CD4-positive, alpha-beta memory T cell (primary cell): ENCODE measurements at places on chromosomes 3 and 15.

DNA sequence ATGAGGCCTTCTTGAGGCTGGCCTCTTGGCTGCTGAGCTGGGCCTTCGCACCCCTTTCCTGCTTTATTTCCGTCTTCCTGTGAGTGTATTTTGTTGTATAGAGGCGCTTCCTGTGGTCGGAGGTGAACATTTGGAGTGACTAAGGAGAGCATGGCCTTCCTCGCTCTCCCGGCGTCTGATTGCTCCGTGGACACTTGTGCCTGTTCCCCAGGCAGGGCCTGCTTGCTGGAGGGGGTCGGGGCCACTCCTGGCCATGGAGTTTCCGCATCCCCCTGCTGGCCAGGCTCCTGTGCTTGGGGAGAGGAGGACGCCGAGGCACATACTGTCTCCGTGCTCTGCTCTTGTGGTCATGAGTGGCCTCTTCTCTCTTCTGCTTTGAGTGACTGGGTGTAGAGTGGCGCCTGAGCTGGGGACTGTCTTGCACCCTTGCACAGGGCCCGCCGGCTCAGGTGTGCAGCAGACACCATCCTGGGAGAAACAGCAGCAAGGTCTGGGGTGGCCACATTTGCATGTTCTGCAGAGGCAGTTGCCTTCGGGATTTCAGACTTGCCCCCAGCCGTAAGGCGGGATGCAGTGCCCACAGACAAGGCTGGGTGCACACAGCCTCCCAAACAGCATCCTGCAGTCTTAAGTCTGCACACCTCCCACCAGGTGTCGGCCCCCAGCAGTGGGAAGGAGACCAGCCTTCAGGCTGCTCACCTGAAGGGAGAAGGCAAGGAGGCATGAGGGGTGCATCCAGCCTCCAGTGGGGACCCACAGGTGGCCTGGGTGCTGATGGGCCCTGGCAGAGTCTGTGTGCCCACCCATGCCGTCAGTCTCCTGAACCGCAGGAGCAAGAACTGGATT, 16.4 kb downstream of the KLF13 start:
- no peaks in the 10 kb centered on the region for H3K27me3 ChIP-seq
- DNase-seq, result no peak
- peak overlapping the region; percentile 74 for H3K27ac ChIP-seq

DNA sequence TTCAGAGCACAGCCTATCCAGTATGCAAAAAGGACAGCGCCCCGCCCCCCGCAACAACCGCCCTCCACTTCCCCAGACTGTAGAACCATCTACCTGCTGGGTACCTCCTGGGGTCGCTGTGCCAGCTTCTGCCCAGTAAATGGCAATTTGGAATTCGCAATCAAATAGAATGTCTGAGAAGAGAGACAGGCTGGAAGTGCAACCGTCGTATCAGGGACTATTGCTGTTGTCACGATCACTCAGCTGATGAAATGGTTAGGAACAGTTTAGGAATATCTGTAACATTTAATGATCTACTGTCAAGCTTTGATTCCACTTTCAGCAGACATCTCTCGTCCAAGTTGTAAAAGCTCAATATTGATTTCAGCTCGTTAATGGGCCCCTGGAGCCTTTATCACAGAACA, 13.3 kb upstream of the PARL start:
- no peaks in the 10 kb centered on the region for H3K4me1 ChIP-seq
- no peak for DNase-seq
- H3K27ac ChIP-seq, result no peak overlapping the region
- no peaks in the 10 kb centered on the region for H3K36me3 ChIP-seq

DNA sequence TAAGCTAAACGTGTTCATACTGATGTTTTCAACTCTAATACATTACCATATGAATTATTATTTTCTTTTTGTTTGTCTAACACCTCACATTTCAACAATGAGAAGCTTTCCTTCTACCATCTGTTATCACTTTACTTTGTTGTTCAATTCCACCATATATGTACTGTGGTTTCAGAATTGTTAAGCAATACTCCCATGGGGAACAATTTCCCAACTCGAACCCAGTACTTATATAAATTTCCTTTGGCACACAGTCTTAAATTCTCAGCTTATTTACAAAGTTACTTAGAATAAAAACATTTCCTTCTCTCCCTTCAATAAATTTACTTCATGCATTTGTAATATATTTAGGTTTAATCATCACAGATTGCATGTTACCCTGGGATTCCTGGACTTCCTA, 1764.4 kb downstream of the OTOL1 start:
- no peaks in the 10 kb centered on the region for H3K4me1 ChIP-seq
- DNase-seq, result no peak
- H3K27me3 ChIP-seq, result no peaks in the 10 kb centered on the region
- H3K4me3 ChIP-seq, result no peak overlapping the region
- no peaks in the 10 kb centered on the region for H3K36me3 ChIP-seq
- H3K27ac ChIP-seq, result no peak overlapping the region

GRCh38 chr3:87435926-87436620, 159.7 kb upstream of the POU1F1 start:
- no peaks in the 10 kb centered on the region for H3K4me1 ChIP-seq
- H3K4me3 ChIP-seq, result no peak overlapping the region
- H3K27me3 ChIP-seq, result no peaks in the 10 kb centered on the region
- no peak for DNase-seq
